ENCODE measurements at places on chromosomes 3 and 15.

DNA sequence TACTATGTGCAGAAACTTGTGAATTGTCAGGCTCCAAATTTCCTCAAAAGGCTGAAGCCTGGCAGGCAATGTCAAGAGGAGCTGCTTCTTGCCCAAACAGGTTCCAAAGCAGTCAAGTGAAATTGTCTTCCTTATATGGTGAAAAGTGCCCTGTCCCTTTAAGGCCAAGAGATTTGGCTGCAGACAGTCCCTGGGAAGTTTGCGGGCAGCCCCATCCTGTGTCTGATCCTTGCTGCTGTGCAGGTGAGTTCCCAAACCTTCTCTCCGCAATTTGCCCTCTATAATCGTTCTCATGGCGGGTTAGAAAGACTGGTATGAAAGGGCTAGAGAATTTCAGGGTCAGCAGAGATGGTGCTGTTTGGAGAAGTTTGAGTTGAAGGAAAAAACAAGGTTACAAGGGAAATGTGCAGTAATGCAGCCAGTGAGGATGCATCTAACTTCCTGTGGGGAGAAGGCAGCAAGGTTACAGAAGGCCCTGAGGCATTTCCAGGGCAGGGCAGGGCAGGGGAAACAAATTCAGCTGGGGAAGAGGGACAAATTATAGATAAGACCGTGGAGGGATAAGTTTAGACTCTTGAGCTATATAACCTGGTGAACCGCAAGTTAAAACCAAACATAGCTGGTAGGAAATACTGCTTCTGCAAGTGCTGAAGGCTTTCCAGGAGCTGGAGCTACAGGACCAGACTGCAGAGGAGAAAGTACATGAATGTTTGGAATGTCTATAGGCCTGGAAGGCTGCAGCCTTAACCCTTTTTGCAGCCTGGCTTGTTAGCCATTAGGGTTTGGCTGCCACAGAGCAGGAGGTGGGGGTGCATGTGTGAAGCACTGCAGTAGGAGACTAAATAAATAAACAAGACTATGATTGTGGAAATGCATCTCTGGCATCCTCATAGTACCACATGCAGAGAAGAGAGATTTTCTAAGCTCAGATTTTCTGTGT, 256.2 kb upstream of the IL12A start:
- DNase-seq, result peak; percentile 49

GRCh38 chr3:141275032-141275422, 43.4 kb downstream of the PXYLP1 start:
- DNase-seq, result peak; percentile 75

DNA sequence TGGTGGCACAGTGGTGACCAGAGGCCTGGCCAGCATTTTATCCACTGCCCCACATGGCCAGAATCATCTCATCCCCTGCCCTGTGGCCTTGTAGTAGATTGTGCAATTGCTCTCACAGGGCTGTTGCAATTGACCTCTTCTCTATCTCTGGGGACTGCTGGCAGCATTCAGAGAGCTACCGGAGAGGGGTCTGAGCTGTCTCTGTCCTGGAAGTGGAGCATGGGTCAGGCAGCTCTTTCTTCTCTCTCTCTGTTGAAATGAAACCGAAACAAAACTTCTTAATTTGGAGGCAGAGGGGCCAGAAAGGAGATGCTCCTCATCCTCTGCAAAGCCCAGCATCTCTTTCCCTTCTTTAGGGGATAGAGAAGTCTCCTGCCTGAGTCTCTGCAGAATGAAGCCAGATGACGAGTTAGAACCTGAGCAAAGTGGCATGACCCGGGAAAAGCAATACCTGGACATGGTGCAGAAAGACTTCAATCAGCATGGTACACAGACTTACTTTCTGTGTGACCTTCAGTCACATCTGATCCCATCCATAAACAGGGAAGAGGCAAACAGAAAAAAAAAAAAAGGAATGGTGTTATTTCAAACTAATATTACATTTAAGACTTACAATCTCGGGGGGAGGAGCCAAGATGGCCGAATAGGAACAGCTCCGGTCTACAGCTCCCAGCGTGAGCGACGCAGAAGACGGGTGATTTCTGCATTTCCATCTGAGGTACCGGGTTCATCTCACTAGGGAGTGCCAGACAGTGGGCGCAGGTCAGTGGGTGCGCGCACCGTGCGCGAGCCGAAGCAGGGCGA, 144.5 kb upstream of the BCL6 start:
- peak; percentile 11 for DNase-seq

GRCh38 chr15:40031300-40031699, 7.7 kb downstream of the SRP14 start:
- DNase-seq, result no peak

- DNase-seq, result peak; percentile 34
Measured at GRCh38 chr3:197750858-197751737, 1.4 kb downstream of the FYTTD1 start.

GRCh38 chr3:110684466-110684865, 387.1 kb upstream of the NECTIN3 start:
- no peak for DNase-seq

DNA sequence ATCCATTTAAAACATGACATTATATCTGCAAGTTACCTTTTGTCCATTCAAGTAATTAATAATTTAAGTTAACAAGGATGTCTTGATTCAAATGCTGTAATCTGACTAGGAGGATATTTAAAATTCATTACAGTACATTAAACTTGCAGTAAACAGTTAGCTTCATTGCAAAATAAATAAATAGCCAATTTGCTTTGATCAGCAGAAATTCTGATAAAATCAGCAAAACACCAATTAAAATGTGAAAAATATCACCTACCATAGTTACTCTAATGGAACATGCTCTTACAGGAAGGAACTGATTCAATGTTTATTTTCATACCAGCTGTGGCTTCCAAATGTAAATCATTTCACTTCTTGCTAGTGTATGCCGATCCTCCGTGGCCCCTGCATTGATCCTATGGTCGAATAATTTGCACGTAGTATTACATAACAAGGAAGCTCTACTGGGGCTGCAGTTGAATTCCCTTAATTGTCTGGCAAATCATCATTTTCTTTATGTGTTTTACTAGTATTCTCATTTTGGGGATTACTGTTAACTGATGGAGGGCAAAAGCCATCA, 150.7 kb downstream of the FOXB1 start:
- no peak for DNase-seq

GRCh38 chr3:158961471-158961870, 159.6 kb downstream of the MFSD1 start:
- DNase-seq, result no peak

DNA sequence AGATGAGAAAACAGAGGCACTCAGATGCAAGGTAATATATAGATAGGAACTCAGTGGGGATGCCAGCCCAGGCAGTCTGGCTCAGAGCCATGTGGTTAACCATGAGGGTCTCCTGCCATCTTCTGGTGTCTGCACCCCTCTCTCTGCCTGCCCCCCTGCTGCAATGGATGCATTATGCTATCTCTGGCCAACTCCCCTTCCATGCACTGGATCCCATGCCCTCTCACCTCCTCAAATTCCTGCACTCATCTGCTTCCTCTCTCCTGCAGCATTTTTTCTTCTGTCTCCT, 163.2 kb downstream of the STT3B start:
- no peak for DNase-seq

- DNase-seq, result no peak
Measured at GRCh38 chr15:74809242-74809641, 3.4 kb upstream of the LMAN1L start.

GRCh38 chr15:59819092-59819491, 130.0 kb upstream of the BNIP2 start:
- DNase-seq, result no peak

DNA sequence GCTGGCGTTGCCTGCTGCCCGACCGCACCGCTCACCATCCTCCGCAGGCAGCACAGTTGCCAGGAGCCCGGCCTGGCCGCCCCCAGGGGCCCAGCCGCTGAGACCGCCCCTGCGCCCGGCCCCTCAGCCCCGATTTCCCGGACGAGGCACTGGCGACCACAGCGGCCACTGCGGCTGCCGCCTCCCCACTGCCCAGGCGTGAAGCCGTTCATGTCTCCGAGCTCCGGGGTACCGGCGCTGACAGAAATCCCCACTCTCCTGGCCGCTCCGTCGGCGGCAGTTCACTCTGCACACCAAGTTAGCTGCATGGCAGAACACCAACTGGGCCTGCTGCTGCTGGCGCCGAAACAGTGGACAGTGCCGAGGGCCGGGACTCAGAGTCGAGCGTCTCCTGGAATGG, 8.5 kb downstream of the SELENOT start:
- no peak for DNase-seq

DNA sequence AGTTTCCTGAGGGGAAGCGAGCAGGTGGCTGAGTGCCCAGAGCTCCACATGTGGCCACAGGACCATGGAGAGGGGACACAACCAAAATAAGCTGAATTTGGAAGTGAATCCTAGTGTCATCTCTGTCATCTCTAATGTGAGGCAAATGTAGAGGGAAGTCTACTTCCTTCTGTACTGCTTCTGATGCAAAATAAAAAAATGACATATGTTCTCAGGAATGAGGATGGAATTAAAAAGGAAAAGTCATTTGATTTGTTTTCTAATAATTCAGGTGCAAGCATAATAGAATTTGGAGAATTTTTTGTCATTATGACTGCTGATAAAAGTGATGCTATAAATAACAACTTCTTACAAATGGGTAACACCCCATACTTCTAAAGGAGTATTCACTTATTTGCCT, 59.5 kb upstream of the POU1F1 start:
- DNase-seq, result no peak

DNA sequence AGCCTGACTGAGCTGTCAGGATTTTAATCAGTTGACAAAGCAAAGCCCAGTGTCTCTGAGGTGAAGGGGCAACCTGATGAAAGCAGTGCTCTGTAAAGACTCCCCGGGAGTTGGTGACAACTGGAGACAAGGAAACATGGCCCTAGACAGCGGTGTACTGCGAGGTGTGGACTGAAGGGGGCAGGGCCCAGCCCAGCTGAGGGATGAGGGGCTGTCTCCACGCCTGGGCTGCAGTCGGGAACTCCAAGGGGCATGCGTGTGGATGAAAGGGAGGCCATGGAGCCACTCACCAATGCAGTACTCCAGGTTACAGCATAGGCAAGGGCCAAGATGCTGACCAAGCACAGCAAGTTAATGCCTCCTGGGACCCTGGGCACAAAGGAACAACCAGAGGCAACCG, 45.1 kb downstream of the SCAP start:
- DNase-seq, result no peak

GRCh38 chr15:51861557-51862359, 32.3 kb downstream of the TMOD3 start:
- DNase-seq, result no peak

GRCh38 chr3:8650583-8651416, 6.2 kb upstream of the SSUH2 start:
- no peak for DNase-seq

DNA sequence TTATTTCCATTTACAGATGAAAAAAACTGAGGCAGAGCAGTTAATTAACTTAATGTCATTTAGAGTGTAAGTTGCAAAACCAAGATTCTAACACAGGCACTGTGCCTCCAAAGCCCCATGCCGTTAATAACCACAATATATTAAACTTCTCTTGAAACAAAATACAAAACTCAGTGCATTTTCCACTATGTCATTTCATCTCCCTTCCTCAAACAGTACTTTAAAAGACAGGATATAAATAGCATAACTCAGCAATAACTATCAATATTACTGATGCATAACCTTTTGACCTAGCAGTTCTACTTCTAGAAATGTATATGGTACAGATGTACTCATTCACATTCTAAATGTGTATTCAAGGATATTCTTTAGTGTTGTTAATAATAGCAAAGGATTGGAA, 5.1 kb upstream of the TASOR start:
- DNase-seq, result no peak

- no peak for DNase-seq
Measured at GRCh38 chr3:134231131-134231530, 19.5 kb downstream of the RYK start.

GRCh38 chr15:41659190-41659589, 1.0 kb upstream of the MGA start:
- no peak for DNase-seq

- no peak for DNase-seq
Measured at GRCh38 chr3:178060407-178060806, 475.8 kb upstream of the KCNMB2 start.

DNA sequence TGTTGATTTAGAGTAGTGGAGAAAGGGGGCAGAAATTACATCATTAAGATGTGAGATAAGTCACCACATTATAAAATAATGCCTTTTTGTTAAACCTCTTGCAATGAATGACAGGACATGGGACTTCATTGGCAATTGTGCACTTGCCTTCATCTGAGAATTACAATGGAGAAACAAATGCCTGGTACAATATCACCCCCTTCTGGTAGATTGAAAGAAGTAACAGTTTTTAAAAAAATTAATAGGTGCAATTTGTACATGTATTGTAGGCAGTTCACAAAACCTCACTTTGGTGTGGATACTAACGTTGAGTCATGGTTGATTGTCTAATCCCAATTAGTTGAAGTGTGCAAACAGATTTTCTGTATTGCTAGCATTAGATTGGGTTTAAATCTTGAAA, 4.6 kb upstream of the P2RY14 start:
- peak; percentile 42 for DNase-seq

DNA sequence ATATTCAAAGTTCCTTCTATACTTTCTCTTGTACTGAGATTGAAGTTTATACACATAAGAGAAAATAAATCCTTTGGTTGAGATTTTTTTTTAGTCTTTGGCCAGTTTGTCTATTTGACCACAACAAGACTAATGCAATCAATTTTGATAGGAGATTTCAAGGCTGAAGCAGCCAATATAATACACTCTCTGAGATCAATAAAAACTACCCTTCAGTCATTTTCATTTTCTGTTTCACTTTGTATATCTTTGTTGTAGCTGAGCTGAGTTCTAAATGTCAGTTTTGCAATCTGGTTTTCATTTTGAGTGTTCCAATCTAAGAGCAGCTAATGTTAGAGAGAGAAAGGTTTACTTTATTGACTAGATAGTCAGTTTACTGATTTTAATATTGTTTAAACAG, 623.8 kb upstream of the ROBO1 start:
- no peak for DNase-seq

GRCh38 chr15:89090791-89091626, 2.8 kb downstream of the ABHD2 start:
- DNase-seq, result peak; percentile 54

GRCh38 chr3:17942856-17943255, 200.4 kb upstream of the TBC1D5 start:
- DNase-seq, result no peak

GRCh38 chr3:35745351-35745750, 106.0 kb downstream of the ARPP21 start:
- no peak for DNase-seq

DNA sequence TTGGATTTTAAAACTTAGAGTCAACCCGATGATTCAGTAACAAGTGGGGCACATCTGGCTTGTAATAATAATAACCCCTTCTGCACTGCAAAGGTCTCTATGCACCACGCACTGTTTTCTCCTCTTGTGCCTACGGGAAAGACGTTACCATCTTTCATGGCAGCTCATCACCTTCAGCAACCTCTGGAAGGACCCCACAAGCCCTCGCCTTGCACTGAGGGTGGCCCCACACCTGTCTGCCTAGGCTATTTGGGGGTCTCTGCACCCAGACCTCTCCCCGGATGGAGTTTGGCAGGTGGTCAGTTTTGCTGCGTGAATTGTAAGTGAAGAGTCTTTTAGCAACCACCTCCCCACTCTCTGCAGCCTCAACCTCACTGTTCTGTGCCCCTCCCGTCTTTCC, 138.6 kb upstream of the MEF2A start:
- DNase-seq, result no peak
